PC-9 (cell line): ENCODE measurements at places on chromosomes 3 and 15. TPM values are rescaled to one million over a fixed set of nuclear protein-coding genes. Genes with fewer than 3 reads are reported as not detected.

Gene DUOXA2
- not detected in 2 replicates for total RNA-seq

Gene TMA7
- 235 and 314 TPM in 2 replicates for total RNA-seq

Gene GOLGA8S
- total RNA-seq, result 0.09 TPM in 1 of 2 replicates, not detected in the other

Gene KCNMB3
- 7.4 and 8.9 TPM in 2 replicates for total RNA-seq

Gene CYP1A1
- 0.33 and 0.39 TPM in 2 replicates for total RNA-seq

Gene ATP2B2
- total RNA-seq, result not detected in 2 replicates

Gene TTBK2
- 22.6 and 24.7 TPM in 2 replicates for total RNA-seq
